AG09309 (cell line): ENCODE measurements at places on chromosomes 11 and 22.

- DNase-seq = no peak
Observed at GRCh38 chr11:107859459-107860239, 1.1 kb upstream of the SLC35F2 start.

DNA sequence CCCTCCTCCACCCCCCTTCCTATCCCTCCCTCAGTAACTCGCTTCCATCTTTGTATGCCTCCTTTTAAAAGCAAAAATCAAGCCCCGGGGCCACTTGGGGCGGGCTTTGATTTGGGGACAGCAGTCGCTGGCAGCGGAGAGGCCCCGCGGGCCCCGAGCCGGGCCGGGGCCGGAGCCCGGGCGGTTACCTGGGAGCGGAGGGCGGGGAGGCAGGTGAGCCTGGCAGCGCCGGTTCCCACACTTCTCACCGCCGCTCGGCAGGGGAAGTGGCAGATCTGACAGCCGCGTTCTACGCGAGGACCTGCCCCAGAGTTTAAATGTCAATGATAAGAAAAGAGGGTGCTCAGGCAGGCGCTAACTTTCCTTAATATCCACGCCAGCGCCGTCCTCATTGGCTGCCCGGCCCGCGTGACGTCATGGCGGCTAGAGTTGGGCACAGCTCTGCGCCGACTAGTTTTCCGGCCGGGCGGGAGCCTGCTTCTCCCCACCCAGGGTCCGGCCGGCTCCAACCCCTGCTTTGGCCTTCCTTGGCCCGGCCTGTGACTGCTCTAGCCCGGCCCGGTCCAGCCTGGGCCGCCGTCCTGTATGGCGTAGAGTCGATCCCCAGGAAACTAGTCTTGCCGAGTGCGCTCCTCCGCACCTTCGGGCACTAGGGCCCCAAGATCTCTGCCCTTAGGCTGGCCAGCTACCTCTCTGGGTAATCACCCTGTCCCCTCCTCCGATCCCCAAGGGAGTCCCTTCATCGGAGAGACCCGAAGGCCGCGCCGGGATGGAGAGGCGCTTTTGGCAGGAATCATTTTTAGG, 6.7 kb upstream of the PAX6 start:
- DNase-seq = no peak

GRCh38 chr11:18594999-18595749, 4.4 kb upstream of the MISFA start:
- DNase-seq = peak; percentile 46

DNA sequence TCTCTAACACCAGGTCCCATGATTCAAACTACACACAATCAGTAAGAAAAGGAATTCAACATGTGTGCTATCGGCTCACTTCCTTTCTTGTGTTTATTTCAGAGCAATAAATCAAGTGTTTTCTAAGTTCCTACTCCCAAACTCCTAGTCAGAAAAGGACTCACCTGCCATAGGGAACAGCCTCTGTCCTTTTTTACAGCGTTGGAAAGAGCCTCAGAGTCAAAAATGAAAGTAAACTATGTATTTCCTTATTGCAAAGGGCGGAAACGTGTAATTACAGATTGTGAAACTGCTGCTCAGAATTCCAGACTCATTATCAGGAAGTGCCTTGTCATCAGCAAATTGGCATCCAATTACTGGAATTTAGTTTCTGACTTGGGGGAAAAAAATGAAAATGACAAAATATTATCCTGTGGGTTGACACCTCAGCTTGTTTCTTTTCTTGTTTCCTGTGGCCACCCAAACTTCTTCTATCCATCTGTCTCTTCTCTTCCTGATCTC, at the start of gene CASP4:
CASP4 (minus strand) TSS at position 220 of the 501 bp plus-strand sequence; CDS start at position 171, 49 bp downstream.
- peak; percentile 48 for DNase-seq

DNA sequence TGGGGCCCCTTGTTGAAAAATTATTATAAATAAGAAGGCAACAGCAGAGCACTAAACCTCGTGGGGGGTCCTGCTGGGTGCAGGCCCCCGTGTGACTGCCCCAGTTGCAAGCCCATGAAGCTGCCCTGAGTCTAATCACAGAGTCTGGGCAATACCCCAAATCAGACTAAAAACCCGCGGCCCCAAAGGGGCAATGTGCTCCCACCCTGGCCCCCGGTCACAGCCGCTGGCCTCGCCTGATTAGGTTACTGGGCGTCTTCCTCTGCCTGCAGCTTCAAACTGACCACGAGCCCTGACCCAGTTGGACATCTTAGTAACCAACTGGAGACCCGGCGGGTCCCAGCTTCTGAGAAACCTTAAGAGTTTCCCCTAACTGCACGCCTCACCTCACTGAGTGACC, 1.6 kb downstream of the CXCR5 start:
- no peak for DNase-seq

- no peak for DNase-seq
Observed at GRCh38 chr11:18313965-18314763, 7.8 kb downstream of the HPS5 start.
